ENCODE measurements at places on chromosomes 2 and 18. TPM values are rescaled to one million over a fixed set of nuclear protein-coding genes. Genes with fewer than 3 reads are reported as not detected.

DNA sequence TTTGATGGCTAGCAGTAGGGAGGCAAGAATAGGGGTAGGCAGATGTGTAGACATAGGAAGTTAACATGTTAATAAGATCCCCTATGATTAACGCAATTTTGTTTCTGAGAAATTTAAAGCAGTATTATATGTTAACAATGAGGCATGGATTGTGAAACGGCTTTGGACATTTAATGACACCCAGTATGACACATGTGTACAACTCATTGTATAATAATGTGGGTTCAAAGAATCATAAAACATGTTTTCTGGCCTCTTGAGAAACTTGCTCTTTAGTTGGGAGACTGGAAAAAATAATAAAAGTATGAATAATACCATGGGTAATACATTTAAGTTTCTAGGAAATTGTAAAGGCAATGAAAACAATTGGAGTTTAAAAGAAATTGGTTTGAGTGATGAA lies 332.1 kb upstream of the CDH20 start:
- no peak for DNase-seq

- DNase-seq: no peak
Observed at GRCh38 chr2:189299974-189300373, 120.4 kb upstream of the COL5A2 start.

DNA sequence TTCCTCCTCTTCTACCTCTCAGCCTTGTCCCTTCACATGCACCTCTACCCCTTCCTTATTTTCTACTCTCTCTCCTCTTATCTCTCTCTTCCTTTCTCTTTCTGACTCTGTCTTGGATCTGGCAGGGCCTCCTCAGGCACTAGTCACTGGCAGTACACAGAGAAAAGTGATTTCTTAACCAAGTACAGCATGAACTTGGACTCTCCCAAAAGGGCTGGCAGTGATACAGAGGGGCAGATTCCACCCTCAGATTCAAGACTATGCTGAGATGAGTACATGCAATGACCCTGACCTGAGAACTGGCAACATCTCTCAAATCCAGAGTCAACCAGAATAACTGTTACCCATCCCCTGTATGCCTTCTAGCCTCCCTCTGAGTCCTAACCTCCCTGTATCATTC lies 4.3 kb downstream of the AOX1 start:
- no peak for DNase-seq

DNA sequence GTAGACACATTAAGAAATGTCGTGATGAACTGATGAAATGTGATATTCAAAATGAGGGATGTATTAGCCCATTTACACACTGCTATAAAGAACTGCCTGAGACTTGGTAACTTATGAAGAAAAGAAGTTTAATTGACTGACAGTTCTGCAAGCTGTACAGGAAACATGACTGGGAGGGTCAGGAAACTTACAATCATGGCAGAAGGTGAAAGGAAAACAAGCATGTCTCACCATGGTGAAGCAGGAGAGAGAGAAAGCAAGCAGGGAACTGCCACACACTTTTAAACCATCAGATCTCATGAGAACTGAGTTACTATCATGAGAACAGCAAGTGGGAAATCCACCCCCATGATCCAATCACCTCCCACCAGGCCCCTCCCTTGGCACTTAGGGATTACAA lies 1010.8 kb upstream of the CELF4 start:
- DNase-seq: no peak

GRCh38 chr18:54692463-54692862 lies 101.4 kb downstream of the DYNAP start:
- DNase-seq: no peak

GRCh38 chr18:48002933-48003365 lies 72.5 kb upstream of the SMAD2 start:
- DNase-seq: no peak

DNA sequence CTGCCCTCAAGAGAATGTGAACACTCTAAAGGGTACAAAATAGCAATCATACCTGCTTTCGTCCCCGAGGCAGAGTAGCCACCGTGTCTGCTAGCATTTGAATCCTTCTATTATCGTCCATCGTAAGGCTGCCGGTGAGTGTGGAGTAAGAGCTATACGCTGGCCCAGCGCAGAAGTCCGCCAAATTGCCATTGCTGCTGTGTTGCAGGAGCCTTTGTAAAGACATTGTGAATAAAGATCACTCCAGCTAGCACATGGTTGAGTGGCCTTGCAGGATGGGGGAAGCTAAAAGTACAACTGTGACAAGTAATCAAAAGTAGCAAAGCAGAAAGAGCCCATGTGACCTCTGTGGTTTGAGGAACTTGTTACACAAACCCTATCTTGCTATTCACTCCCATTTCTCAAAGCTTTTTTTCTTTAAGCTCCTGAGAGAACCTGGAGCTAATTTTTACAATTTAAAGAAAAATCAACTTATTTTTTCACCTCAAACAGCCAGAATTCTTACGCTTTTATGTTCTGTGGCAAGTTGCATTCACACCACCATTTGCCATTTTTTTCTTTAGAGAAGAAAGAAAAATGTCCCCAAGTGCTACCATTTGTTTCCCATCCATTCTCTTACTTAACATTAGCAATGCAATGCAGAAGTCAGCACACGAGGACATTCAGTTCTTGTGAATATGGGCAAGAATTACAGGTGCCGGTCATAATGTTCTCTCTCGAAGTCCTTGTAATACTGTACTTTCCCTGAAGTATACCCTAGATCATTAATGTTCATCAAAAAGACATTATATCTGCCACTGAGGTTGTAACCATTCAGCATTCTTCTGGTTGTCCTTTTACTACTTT lies at the start of gene CYTIP:
CYTIP (minus strand) TSS at position 295 of the 846 bp plus-strand sequence; CDS start at position 226, 69 bp downstream.
- no peak for DNase-seq

DNA sequence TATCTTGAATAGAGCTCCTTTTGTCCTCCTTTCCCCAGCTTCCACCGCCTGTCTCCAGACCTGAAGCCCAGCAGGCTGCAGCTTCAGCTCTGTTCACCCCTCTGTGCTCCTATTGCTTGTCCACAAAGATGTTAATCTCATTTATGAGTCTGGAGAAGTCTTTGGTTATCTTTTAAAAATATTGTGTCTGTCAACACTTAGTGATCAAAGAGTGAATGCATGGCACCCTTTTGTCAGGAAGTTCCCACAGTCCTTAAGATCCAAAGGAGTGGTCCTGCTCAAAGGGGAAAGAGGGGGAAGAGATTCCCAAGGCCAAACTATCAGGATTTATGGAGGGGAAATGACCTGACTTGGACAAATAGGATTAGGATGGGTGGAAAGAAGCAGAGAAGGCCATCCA lies 118.9 kb downstream of the ACAA2 start:
- no peak for DNase-seq

GRCh38 chr18:44181951-44182747 lies 498.5 kb upstream of the SETBP1 start:
- no peak for DNase-seq

- DNase-seq: no peak
Observed at GRCh38 chr2:161400076-161400475, 16.0 kb upstream of the TBR1 start.

Gene IL36B
- 0.20 TPM for total RNA-seq

Gene TCF23
- total RNA-seq: 0.20 TPM

Gene CYP27C1
- 4.3 TPM for total RNA-seq

Gene SERPINE2
- 32.9 TPM for total RNA-seq

Gene ACVR1
- total RNA-seq: 19.6 TPM

Gene SPATA3
- total RNA-seq: not detected

Gene ACTG2
- 5.1 TPM for total RNA-seq

Measured in skin of body (tissue), 3 donors.